Posterior vena cava (tissue), 2 donors: ENCODE measurements at places on chromosomes 16 and 17. TPM values are rescaled to one million over a fixed set of nuclear protein-coding genes. Genes with fewer than 3 reads are reported as not detected.

FAM117A gene
- total RNA-seq = 11.1 TPM

TK1 gene
- total RNA-seq = 1.4 TPM

- DNase-seq = no peak
Measured at GRCh38 chr17:79995696-79996095, 40.0 kb downstream of the TBC1D16 start.

- DNase-seq = no peak
Measured at GRCh38 chr17:58693208-58693607, 806 bp downstream of the RAD51C start.

DNA sequence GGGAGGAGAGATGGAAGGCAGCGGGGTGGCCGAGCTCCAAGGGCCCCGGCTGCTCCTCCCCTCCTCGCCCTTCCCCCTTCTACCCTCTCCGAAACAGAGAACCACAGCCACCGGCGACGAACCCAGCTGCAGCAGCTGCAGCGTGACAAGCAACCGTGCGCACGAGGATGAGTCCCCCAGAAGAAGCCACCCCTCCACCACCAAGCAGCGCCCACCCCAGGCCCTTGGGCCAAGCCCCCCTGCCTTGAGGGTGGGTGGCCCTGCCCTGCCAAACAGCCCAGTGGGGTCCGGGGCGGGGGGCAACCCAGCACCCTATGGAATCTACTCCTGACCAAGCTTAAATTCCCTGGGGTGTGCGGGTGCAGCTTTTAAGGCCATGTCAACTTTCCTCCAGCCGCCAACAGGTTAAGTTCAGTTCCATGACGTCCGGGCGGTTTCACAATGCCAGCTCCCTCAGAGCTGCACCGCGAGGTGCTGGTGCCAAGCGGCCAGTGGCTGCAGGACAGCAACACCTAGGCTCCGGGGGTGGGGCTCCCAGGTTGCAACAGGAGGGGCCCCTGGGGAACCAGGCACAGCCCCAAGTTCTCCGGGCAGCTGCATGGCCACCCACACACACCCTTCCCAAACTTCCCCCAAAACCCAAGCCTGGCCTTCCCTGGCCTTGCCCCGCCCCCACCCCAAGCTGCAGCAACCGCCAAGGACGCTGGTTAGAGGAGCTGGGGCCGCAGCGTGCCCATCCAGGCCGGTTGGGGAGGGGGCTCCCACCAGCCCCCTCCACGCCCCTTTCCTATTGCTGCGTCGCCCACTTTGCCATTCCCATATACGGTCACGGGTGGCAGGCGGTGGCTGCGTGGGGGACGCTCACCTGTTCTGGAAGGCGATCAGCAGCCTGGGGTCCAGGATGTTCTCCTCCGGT, 2.0 kb downstream of the CBX4 start:
- DNase-seq = peak; percentile 90

GRCh38 chr16:88491560-88492310, 38.7 kb downstream of the ZFPM1 start:
- DNase-seq = no peak

FZD2 gene
- total RNA-seq = 12.6 TPM

DNA sequence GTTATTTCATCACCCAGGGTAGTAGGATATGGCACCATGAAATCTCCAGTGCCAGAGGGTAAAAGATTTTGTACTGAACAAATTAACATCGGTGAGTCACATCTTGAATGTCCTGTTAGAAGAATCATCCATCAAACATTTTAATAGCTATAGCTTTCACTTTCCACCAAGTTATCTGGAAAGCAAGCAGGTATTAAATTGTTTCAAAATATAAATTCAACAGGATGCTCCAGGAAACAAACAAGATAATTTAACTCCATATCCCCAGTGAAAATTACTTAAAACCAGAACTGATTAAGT, 2.4 kb downstream of the VEZF1 start:
- DNase-seq = no peak

DNA sequence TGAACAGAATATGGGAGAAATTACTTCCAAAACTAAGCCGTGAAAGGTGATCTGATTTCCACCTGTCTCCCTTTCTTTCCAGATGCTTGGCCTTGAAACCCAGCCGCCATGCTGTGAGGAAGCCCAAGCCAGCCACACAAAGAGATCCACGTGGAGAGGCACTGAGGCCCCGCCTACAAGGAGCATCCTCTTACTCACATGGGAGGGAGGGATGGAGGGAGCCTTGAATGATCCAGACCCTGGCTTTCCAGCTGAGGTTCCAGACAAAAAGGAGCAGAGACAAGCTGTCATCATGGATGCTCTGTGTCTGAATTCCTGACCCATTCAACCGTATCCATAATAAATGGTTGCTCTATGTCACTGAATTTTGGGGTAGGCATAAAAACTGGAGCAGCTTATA, 48.9 kb upstream of the HAPSTR1 start:
- DNase-seq = no peak

GRCh38 chr16:50498431-50499155, 49.6 kb upstream of the NKD1 start:
- DNase-seq = no peak

DNA sequence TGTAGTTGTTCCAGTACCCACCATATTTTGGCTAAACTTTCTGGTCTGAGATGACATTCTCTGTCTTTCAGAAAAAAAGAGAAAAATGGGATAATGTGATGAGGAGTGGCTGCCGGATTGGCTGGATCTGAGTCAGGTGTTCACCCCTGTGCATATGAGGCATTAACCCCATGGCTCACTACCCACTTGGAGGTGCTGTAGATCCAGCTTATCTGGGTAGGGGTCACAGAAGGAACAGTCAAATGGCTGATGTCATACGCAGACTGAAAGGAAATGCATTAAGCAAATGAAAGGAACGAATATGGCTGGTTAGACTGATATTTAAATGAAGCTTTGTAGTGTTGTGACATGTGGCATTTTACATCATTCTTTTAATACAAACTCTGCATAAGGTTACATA, 17.3 kb downstream of the MAP2K6 start:
- no peak for DNase-seq

DNA sequence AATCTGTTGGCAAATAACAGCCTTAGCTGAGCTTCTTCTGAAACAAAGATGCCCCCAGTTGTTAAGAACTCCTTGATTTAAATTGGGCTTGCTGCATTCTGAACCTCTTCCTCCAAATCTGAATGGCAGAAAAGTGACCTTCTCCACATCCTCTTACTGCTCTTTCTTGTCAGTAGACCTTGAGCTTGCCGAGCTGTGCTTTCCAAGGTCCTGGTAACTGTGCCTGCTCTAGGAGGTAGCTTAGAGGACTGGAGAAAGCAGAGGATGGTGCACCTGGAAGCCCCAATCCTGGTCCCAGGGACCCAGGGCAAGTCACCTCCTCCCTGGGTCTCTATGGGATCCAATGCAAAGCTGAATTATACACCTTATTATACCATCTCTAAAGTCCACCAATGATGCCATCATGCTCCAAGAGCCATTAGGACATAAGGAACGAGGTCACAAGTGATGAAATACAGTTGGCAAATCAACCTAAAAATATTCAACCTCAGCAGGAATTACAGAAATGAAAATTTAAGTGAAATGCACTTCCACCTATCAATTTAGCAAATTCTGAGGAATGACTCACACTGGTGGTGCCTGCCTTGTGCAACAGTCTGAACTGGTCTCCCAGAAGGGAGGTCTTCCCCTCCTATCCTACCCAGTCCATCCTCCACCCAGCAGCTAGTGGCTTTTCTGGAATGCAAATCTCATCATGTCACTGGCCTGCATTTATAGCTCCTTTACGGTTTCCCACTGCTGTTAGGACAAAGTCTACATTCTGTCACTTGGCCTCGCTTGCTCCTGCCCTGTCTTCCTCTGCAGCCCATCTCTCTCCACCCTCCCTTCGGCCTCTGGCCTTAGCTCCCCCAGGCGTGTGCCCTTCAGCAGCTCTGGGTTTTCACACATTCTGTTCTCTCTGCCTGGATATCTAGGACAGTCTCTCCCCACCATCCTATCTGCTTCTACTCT, 36.6 kb downstream of the TOM1L2 start:
- DNase-seq = peak; percentile 86

- no peak for DNase-seq
Measured at GRCh38 chr17:41695954-41696757, 7.5 kb downstream of the EIF1 start.
